ENCODE measurements at places on chromosomes 6 and 20.

DNA sequence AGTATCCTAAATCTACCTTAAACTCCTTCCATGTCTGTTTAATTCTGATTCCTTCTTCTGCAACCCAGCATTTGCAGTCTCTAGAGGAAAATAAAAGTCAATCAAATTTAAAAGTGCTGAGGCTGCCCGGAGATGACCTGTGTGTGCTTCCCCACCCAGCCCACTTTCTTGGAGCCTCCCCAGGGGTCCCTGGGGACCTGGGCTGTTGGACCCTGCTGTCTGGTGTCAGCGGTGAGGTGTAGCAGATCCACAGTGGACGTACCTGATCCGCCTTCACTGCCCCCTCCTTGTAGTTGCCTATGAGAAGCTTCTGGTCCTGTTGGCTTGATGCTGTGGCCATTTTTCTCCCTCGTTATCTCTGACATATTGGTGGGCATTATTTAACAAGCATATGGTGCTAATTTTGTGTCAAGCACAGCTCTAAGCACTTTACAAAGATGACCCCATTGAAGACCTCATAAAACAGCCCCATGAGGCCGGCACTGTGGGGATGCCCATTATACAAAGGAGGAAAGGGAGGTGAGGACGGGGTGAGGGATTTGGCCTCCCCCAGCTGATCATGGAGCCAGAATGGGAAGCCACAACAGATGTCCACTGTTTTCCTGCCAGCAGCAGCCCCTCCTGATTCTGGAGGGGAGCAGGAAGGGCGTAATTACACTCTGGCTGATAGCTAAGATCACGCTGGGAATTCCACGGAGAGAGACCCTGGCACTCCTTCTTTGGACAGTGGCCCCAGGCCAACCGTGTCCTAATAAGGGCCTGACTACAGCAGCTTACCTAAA lies 628.2 kb downstream of the CDH26 start:
- peak; percentile 68 for DNase-seq

DNA sequence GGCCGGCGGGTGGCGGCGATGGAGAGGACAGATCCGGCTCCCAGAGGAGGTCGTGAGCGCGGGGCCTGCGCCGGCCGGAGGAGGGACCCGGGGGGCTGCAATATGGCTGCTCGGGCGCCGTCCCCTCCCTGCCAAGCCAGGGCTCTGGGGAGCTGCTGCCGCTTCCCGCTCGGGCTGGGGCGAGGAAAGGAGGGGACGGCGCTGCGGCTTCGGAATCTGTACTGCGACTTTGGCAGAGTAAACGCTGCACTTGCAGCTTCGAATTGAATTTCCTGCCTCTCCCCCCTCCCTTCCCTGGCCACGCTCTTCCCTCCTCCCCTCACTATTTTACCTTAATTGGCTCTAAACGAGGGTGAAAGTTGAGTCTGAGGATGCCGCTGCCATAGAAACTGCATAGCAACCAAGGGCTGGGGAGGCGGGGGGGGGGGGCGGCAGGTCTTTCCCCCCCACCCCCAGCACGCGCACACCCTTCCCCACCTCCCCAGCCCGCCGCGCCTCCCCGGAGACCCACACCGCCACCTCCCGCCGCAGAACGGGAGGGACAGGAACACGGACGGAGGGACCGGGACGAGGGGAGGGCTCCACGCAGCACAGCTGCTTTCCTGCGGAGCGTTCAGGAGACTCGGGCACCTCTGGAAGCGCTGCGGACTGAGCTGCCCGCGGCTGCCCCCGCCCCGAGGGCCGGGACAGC lies 93.9 kb downstream of the RNASET2 start:
- DNase-seq, result peak; percentile 40

DNA sequence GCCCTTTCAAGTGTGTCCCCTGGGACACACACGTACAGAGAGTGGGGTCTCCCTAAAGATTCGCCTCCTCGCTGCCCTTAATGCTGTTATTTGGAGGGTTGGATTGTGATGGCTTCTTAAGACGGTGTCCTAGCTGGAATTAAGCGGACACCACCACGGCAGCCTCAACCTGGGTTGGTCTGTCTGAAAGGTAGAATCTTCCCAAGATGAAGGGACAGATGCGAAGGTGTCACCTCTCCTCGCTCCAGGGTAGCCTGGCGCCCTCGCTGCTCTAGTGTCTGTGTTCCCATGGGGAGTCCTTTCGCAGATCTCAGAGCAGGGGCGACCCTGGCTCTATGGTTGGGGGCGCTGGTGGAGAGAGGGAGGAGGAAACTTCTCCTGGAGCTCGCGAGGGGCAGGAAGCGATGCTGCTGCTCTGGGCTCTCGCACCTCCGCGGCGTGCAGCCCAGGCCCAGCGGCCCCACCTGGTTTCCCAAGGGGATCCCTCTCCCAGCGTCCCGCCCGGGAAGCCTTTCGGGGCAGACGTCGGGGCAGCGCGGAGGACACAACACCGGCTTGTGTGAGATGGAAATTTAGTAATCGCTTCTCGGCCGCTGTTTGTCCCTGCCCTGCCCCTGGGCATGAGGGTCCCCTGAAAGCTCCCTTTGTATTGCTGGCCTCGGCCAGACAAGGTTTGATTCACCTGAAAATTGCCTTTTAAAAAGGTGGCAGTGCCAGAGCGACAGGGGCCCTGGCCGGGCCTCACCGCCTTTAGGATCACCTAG lies 1.7 kb downstream of the RSPO3 start:
- DNase-seq, result peak; percentile 26

GRCh38 chr6:22821664-22822320 lies 252.4 kb downstream of the HDGFL1 start:
- no peak for DNase-seq

GRCh38 chr20:53434662-53435061 lies 159.0 kb downstream of the ZNF217 start:
- peak; percentile 33 for DNase-seq

GRCh38 chr20:23776067-23776771 lies 25.5 kb upstream of the CST1 start:
- DNase-seq, result no peak

DNA sequence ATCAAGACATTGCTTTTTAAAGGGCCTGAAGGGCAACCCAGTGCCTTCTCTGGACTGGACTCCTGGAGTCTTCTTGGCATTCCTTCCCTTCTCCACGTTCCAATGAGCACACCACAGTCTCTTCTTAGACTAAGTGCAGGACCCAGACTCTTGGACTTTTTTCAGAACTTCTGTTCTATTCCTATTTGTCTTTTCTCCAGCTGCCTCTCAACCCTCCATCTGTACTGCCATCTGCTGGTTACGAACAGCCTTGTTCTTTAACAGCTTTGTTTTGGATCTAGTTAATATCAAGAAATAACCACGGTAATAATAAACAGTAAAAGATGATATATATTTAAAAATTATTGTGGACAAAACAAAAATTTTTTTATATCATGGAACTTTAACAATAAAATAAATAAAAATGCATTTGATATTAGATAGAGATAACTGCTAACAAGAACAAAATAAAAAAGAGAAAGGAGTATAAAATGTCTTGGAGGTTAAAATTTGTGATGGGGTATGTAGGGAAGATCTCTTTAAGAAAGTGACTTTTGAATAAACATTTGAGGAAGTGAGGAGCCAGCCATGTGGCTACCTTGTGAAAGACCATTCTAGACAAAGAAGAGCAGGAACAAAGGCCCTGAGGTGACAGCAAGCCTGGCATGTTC lies 105.1 kb upstream of the HCRTR2 start:
- DNase-seq, result peak; percentile 21
